Central memory CD8-positive, alpha-beta T cell (primary cell): ENCODE measurements at places on chromosomes 13 and 19.

- no peak for DNase-seq
Observed at GRCh38 chr19:17748884-17749638, 2.2 kb upstream of the FCHO1 start.

GRCh38 chr19:31107096-31107495 lies 242.1 kb downstream of the TSHZ3 start:
- no peak for DNase-seq

DNA sequence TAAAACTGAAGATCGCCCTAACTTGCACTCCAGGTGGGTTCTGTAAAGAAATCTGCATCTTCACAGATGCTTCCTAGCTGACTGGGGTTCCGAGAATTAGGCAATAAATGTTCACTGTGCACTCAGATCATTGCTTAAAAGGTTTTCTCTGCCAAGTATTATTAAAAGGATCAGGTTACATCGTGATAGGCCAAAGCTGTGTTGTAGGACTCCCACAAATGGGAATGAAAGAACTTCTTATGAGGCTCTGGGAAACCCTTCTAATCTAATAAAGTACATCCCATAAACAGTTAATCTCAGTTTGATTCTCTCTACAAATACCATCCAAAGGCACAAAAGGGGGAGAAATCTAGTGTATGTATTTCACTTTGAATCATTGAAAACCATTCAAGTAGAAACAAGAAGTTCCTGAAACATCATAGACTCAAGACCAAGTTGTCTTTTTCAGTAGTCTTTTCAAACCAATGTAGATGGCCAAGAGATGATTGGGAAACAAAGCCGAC lies 7.1 kb upstream of the POU4F1 start:
- DNase-seq, result no peak

DNA sequence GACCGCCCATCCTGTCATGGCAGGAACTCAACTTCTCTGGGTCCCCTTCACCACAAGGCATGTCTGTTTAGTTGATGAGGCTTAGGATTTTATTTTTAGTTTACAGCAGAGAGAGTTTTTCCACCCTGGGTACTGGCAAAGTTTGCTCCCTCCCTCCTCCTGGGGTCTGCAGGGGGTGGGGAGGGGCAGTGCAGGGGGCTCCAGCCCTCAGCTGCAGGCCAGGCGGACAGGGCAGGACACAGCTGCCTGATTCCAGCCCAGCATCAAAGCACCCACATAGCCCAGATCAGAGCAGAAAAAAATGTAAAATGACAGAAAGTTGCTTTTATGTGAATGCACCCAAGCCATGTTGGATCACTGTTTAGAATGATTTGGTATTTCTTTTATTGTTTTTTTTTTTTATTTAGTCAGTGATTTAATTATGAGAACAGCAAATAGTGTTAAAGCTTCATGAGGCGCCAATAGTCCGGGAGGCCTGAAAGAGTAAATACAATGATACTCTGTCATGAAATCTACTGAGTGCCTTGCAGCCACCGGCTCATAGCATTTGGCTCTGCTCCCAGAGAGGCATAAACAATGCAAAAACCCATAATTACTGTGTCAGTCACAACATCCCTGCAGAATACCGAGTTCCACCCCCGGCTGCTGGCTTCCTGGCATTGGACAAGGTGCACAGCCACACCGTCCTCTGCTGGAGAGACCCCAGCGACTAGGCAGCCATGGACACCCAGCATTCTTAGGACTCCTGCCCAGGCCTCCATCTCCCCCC lies 923.5 kb downstream of the UQCRFS1 start:
- DNase-seq, result no peak

DNA sequence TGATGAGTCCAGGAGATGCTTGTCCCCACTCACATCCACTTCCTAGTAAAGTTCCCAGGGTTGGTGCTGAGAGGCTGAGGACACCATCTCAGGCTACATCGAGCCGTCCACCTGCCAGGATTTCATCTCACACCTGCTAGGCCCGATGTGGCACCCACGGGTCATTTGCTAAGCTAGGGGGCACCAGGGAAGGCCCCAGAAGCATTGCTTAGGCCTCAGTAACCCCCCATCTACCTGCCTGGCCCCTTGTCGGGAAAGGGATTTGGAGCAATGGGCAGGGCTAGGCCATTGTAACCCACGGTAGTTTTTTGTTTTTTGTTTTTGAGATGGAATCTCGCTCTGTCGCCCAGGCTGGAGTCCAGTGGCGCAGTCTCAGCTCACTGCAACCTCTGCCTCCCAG lies 51.8 kb downstream of the F2RL3 start:
- no peak for DNase-seq

GRCh38 chr13:79917628-79918027 lies 423.3 kb downstream of the SPRY2 start:
- no peak for DNase-seq

- no peak for DNase-seq
Observed at GRCh38 chr19:48310227-48310626, 15.1 kb upstream of the EMP3 start.

DNA sequence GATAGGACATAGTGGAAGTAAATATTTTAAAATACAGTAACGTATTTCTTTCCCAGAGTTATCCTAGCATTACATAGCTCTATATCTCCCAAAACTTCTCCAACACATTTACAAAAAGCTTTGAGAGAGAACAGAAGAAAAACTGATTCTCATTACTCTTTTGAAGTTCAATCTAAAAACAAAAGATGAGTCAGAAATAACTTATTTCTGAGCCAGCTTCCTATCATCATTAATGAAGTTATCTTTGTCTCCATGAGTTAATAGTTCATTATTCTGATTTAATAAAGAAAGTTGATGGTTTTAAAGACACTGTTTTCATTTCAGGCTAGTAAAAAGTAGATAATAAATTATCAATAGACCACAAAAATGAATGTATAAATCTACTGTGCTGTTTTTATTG lies 446.7 kb upstream of the SPRY2 start:
- no peak for DNase-seq

GRCh38 chr13:65330691-65331090 lies 1899.4 kb downstream of the PCDH9 start:
- no peak for DNase-seq

- no peak for DNase-seq
Observed at GRCh38 chr13:44199627-44200207, 173.9 kb upstream of the SERP2 start.

DNA sequence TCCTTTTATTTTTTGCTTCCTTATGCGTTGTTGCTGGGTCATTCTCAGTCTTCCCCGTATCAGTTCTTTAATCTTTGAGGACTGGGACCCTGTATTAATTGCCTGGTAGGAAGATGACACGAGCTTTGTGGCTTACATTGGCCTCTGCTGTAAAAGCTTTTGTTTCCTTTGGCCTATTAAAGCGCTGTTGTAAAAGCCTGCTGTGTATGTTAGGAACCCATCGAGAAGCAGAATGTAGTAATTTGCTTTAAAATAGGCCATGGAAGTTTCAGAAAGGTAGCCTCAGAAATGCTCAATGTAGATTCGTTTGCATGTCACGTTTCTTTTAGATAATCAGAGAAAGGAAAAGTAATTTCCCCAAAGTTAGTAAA lies 257.5 kb upstream of the STARD13 start:
- DNase-seq, result no peak

DNA sequence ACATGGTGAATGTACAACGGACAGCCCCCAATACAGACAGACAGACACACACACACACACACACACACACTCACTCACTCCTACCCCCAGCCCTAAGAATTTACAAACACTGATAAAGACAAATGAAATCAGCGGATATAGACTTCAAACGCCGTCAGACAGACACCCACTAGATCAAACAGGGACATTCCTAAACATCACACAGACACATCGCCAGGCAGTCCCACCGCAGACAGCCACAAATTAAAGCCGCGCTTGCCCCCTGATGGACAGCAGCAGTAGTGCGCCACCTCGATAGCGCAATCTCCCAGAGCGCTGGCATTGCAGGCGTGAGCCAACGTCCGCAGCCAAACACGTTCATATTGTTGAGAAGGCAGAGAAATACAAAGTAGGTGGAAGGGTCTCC lies 24.7 kb upstream of the ADGRE1 start:
- peak; percentile 87 for DNase-seq

DNA sequence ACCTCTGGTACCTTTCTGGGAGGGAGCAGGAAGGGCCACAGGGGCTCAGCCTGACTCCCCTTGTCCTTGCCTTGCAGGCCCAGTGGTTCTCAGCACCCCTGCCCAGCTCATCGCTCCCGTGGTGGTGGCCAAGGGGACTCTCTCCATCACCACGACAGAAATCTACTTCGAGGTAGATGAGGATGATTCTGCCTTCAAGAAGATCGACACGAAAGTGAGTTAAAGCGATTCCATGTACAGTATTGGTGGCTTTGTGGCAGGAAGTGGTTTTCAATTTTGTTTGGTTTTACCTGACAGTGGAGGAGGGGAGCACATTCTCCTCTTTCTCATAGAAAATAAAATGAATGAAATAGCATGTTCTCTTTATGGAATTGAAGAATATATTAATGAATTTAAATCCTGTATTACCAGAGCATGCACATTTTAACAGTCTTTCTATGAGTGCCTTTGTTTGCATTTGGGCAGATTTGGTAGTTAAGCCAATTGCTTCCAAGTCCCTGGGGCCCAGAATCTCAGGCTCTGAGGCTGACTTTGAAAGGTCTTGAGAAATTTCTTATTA lies 4.1 kb downstream of the MAB21L1 start:
- no peak for DNase-seq

- peak; percentile 70 for DNase-seq
Observed at GRCh38 chr13:46751811-46752635, 44.9 kb downstream of the ESD start.
